AG10803 (cell line): ENCODE measurements at places on chromosomes 12 and 14.

DNA sequence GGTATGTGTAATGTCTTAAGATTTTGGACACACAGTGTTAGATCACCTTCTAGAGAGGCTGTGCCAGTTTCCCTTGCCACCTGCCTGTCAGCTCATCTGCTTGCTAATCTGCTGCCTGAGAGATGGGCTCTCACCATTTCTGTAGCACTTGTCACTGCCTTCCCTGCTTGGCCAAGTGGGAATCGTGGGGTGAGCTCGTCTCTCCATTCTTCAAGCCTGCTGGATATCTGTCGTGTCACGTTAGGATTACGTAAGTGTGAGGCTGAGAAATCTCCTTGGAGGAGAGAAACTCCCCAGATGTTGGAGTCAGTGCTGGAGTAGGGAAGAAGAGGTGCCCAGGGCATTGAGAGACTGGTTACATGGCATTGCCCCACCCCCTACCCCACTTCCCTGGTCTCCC is 8.6 kb upstream of the RPH3A start:
- DNase-seq = no peak

- no peak for DNase-seq
These were observed 6.9 kb downstream of the RFC5 start for GRCh38 chr12:118023301-118023860.

GRCh38 chr12:111445726-111446581 is 40.2 kb downstream of the SH2B3 start:
- peak; percentile 56 for DNase-seq

DNA sequence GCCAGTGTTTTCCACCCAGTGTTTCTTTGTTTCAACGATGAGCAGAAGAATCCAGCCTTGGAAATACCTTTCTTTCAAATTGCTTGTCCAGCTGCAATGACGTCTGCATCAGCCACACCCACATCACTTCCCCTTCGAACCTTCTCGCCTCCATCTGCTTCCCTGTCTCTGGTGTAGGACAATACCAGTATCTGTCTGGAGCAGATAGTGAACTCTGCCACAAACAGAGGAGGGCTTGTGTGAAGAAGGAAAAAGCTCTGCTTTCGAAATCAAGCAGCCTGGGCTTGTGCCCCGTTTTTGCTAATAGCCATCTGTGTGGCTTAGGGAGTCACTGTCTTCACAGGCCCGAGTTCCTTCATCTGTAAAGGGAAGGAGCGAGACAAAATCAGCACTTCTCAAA is 415.4 kb downstream of the ZFP36L1 start:
- DNase-seq = peak; percentile 76

- no peak for DNase-seq
These were observed 28.1 kb upstream of the GPATCH2L start for GRCh38 chr14:76123426-76124225.

- DNase-seq = peak; percentile 2
These were observed 91.8 kb downstream of the RGS6 start for GRCh38 chr14:72024043-72024407.

DNA sequence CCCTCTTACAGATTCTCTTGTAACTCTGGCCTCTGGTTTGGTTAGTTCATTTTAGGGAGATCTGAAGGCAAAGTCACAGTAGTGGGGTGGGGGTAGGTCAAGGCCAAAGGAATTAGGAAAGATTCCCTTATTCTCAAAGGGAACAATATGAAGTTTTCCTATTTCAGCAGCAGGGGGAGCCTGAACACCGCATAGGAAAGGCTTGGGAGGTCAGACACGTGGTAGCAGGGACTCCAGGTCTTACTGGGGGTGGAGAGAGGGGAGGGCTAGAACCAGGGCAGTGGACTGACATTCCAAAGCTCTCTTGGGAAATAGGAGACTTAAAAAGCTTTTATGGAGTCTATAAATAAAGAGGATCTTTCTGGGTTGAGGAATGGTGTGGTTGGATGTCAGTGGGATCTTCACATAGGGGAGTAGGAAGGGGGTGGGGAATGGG is 1.3 kb downstream of the ZC3H10 start:
- peak; percentile 96 for DNase-seq

- DNase-seq = peak; percentile 54
These were observed 35.1 kb downstream of the CCDC85C start for GRCh38 chr14:99568567-99569560.

DNA sequence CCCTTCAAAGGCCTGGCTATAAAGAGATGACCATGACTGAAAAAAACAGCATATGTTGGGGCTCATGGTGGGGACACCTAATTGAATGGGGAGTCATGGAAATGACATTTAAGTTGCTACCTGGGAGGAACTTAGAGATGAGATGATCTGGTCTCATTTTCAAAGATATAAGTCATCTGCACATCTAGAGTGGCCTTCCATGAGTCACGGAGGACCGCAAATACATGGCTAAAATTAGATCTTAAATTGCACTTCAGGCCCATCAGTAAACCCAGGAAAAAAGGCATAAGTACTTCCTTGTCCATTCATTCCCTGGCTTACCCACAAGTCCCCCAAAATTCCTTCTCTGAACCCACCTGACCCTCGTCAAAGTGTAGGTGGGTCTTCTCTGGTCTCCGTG is 53.4 kb downstream of the SPTB start:
- peak; percentile 30 for DNase-seq

- DNase-seq = no peak
These were observed 28.1 kb downstream of the TNFAIP2 start for GRCh38 chr14:103151270-103151945.

- peak; percentile 98 for DNase-seq
These were observed 12.1 kb upstream of the GALNT16 start for GRCh38 chr14:69247676-69248440.

- DNase-seq = no peak
These were observed 275.0 kb downstream of the AKAP6 start for GRCh38 chr14:32603992-32604565.

- DNase-seq = no peak
These were observed 788 bp downstream of the KRT72 start for GRCh38 chr12:52600475-52600874.

- DNase-seq = no peak
These were observed 126.4 kb upstream of the TMEM132C start for GRCh38 chr12:128140551-128140950.

GRCh38 chr14:94142247-94142646 is 12.8 kb upstream of the IFI27L2 start:
- no peak for DNase-seq

DNA sequence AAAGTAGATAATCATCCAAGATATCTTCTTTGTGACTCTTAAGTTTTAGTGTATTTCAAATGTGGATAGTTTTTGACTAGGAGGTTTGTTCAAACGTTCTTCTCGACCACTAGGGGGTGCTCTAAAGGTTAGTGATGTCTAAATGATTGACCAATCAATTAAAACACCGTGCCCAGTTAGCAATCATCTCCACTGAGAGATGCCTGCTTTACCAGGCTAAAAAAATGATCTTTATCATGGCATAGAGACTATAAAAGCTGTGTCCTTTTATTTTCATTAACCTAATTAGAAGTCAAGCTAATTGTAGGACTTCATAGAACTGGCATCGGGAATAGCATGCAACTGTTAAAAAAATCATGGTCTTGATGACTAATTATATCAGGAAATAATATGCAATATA is 153.9 kb downstream of the PRKCH start:
- DNase-seq = peak; percentile 81

GRCh38 chr12:32843528-32844095 is 53.0 kb downstream of the PKP2 start:
- DNase-seq = no peak

DNA sequence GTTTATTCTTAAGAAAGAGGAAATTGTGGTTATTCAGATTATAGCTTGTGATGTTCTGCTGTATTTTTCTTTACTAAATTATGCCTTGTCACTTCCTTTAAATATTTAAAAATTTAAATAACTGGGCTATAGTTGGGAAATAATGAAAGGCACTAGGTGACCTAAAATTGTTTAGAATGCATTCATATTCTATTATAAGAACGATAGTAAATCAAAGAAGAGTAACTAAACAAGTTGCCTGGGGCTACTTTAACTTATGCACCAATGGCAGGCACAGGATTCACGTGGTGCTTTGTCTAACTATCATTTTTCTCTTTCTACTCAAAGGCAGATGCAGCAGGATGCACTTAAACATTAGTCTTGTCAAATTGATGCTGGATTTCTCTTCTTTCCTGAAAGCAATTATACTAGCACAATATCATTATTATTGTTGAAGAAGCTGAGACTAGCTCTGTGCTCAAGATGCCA is 190.7 kb upstream of the PPFIA2 start:
- DNase-seq = no peak

DNA sequence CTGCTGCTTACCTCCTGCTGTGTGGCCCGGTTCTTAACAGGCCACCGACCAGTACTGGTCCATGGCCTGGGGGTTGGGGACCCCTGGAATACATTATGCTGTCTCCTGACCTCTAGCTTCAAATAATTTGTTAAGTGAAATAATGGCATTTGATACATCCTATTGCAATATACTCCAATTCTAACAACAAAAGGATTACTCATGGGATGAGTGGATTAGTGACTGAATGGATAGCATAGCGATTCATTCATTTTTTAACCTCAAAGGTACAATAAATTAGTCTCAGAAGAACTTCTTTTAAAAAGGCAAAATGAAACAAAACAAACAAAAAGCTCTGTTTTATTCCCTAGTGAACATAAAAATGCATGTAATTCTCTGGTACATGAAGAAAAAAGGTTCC is 147.9 kb upstream of the PKP2 start:
- no peak for DNase-seq

DNA sequence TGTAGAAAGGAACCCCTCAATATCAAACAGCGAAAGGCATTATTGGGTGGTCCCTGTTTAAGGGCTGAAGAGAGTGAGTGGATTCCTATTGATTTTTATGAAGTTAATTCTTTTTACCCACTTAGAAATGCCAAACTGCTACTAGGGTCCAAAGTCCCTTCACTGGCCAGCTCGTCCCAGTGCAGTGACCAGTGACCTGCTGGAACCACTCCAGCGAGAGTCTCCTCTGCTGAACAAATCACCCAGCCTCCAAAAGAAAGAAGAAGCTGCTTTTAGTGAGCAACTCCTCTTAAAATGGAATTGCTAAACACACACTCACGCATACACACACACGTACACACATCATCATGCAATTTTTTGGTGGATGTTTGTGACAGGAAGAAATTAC is 198.2 kb upstream of the PLEKHG7 start:
- DNase-seq = no peak

DNA sequence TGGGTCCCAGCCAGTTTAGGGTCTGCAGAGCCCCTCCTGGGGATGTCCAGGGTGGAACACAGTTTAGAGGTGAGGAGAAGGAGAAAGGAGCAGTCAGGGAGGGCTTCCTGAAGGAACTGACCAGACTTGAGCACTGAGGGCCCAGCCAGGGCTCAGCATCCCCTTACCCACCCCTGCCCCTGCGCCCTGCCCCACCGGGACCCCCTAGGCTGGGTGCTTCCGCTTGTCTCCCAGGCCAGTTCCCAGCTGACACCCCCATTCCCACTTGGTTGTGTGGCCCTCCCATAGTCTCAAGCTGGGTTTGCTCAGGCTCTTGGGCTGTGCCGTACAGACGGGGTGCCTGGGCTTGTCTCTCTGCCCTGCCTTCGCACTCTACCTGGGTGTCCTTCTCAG is 26.3 kb upstream of the KIF26A start:
- no peak for DNase-seq

GRCh38 chr12:104510145-104510872 is 53.6 kb downstream of the CHST11 start:
- DNase-seq = no peak

- no peak for DNase-seq
These were observed 124.9 kb upstream of the BTG1 start for GRCh38 chr12:92270521-92270920.

DNA sequence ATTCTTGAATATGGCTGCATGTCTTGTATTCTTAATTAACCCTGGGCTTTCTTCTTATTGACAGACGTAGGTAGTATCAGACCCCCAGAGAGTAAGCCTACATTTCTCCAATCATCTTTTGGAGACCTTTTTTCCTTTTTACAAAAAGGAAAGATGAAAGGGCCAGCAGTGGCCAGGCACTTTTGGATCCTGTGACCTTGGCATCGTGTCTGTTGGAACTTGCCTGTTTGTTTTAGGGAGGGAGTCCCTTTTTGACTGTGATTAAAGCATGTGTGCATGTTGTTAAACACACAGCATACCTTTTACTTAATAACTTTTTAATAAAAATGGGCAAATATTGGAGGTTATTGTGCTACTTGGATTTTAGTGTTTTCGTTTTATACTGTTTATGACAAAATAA is 57.2 kb downstream of the PCNX1 start:
- no peak for DNase-seq

DNA sequence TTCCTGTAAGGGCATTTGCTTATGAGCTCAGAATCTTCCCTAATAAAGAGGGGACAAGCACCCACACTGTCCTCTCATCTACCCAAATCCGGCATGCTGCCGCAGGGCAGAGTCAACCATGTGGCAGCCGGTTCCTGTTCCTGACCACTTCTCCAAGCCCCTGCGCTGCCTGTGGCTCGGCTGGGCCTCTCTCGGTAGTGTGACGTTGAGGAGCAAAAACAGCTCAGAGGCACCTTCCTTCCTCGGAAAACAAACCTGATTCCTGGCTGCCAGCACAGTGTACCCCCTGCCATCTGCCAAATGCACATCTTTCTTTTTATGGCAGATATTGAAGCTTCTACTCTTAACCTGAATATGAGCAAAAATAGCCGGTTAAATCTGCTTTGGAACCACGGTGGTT is 50.5 kb downstream of the CFAP251 start:
- DNase-seq = no peak

DNA sequence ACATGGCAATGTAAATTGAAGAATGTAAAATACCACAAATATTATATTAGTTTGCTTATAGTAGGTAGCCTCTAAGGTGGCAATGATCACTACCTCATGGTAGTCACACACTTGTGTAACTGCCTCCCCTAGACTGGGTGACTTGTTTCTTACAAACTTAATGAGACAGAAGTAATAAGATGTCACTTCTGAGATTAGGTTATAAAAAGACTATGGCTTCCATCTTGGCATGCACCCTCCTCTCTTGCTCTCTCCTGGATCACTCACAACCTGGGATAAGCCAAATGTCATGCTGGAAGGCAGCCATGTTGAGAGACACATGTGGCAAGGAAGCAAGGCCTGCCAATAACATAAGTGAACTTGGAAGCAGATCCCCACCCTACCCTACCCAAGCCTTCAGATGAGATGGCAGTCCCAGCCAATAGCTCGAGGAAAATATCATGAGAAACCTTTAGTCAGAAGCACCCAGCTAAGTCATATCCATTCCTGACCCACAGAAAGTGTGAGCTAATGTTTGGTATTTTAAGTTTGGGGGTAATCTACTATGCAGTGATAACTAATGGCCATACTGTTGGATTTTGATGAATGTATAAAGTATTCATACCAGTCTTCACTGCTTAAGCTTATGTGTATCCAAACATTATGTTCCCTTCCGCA is 43.3 kb downstream of the PPP1R12A start:
- DNase-seq = no peak

DNA sequence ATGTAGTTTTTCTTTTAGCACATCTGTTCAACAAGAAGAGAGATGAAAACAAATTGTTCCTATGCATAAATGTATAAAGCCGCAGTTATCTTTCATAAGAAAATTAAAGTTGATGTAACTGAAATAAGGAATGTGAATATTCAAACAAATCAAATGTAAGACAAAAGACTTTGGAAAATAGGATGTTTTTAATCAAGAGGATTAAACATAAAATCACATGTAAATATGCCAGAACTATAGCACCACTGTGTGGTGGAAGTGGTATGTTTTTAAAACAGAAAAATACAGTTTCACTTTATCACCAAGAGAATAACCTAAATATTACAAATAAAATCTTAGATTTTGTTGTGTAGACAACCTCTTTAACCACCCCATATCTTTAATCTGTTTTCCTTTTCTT is 40.4 kb downstream of the CAPS2 start:
- DNase-seq = peak; percentile 22

GRCh38 chr12:2338991-2339431 is 286.2 kb downstream of the CACNA1C start:
- DNase-seq = peak; percentile 63
